ENCODE measurements at places on chromosomes 5 and 9.

DNA sequence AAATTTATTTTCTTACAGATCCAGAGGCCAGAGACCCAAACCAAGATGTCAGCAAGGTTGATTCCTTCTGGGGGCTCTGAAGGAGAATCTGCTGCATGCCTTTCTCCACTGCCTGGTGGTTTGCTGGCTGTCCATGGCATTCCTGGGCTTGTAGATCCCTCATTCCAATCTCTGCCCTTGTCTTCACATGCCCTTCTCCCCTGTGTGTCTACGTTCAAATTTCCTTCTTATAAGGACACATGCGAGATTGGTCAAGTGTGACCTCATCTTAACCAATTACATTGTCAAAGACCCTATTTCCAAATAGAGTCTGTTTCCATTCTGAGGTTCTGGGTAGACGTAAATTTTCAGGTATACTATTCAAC lies 84.5 kb upstream of the RAI14 start:
- no peaks in the 10 kb centered on the region for H3K4me1 ChIP-seq
- no peak overlapping the region for H3K27ac ChIP-seq
- no peaks in the 10 kb centered on the region for H3K27me3 ChIP-seq
- H3K4me3 ChIP-seq, result no peak overlapping the region
- no peak for DNase-seq
- no peaks in the 10 kb centered on the region for H3K36me3 ChIP-seq

- H3K36me3 ChIP-seq, result no peaks in the 10 kb centered on the region
- no peak for DNase-seq
- H3K27ac ChIP-seq, result no peak overlapping the region
- no peak overlapping the region for H3K4me3 ChIP-seq
- peaks cover 24% of the 10 kb centered on the region for H3K4me1 ChIP-seq
Observed at GRCh38 chr9:121696930-121697329, 45.5 kb downstream of the DAB2IP start.

DNA sequence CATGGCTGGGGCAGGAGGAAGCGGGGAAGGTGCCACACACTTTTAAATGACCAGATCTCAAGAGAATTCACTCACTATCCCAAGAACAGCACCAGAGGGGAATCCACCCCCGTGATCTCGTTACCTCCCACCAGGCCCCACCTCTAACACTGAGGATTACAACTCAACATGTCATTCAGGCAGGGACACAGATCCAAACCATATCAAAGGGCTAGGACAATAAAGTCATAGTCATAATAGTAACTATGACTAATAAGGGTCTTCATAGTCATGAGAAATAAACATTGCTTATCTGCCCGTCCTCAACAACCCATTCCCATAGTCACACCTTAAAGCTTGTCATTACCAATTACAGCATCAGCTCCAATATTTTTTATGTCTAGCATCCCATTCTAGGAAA lies 65.3 kb upstream of the SMC2 start:
- no peak overlapping the region for H3K27ac ChIP-seq
- peaks cover 2% of the 10 kb centered on the region for H3K27me3 ChIP-seq
- no peak overlapping the region for H3K4me3 ChIP-seq

GRCh38 chr9:126991183-126991582 lies 76.6 kb downstream of the RALGPS1 start:
- DNase-seq, result no peak
- H3K4me1 ChIP-seq, result peaks cover 20% of the 10 kb centered on the region
- no peak overlapping the region for H3K4me3 ChIP-seq

DNA sequence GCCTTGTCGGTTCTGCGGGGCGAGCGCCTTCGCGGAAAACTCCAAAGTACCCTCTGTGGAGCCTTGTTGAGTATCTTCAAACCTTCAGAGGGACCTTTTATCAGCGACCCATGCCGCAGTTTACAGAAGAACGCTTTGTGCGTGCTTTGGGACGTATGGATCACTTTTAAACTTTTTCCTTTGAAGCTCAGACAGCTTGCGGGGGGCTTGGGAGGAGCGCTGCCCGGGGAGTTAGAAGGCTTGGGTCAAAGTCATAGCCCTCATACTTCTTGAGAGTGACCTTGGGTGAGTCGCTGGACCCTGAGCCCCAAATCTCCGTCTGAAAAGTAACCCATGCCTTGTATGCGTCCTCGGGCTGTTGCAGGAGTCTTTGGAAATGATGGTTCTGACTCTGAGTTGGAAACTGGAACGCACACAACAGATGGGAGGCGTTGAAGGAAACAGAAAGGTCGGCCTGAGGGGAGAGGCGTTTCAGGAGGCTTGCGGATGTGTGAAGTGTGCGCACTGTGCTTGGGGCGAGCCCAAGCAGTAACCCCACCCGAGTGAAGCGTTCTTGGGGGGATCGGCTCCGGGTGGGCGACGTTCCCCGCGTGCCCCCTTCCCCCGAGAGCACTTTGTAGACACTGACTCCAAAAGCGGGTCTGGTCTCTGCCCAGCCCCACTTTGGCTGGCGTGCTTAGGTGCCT lies 661 bp upstream of the SLC25A51 start:
- H3K4me1 ChIP-seq, result peaks cover 21% of the 10 kb centered on the region
- H3K27me3 ChIP-seq, result peaks cover 7% of the 10 kb centered on the region
- peak overlapping the region; percentile 64 for H3K4me3 ChIP-seq

DNA sequence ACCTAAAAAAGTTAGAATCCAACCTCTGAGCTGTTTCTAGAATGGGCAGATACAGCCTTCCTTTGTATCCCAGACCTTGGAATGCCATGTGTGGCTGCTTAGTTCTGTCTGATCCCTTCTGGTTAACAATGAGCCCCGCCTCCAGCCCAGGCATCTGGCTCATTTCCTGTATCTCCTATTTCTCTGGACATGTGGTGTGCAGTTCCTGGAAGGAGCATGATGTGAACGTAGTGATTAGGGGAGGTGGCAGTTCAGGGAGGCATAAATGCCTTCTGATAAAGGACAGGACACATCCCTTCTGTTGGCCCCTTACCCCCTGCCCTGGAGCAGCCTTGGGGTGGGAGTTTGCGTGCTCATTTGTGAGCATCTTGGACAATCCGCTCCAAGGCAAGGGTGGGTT lies 243.0 kb downstream of the ZSWIM6 start:
- H3K4me1 ChIP-seq, result no peaks in the 10 kb centered on the region
- DNase-seq, result no peak
- no peaks in the 10 kb centered on the region for H3K27me3 ChIP-seq
- no peak overlapping the region for H3K4me3 ChIP-seq

GRCh38 chr5:103862398-103862797 lies 299.8 kb upstream of the NUDT12 start:
- H3K36me3 ChIP-seq, result no peaks in the 10 kb centered on the region
- H3K4me3 ChIP-seq, result no peak overlapping the region
- no peaks in the 10 kb centered on the region for H3K27me3 ChIP-seq
- no peaks in the 10 kb centered on the region for H3K4me1 ChIP-seq
- DNase-seq, result no peak

DNA sequence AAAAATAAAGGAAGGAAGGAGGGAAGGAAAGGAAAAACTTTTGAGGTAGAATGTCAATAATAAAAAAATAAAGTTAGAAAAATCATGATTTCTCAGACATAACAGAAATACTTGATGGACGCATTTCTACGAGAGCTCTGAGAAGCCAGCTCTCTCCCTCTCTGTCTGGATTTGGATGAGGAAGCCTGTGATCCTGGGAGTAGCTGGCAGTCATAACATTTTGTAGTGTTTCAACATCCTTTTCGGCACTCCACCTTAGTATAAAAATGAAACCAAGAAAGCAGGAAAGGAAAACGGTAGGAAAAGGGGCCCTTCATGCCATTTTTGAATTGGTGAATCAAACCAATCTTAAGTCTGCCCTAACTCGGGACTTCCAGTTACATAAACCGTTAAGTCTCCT lies 321.3 kb downstream of the EPB41L4A start:
- no peak for DNase-seq
- no peaks in the 10 kb centered on the region for H3K27me3 ChIP-seq
- H3K4me1 ChIP-seq, result no peaks in the 10 kb centered on the region

- no peak overlapping the region for H3K4me3 ChIP-seq
- H3K4me1 ChIP-seq, result no peaks in the 10 kb centered on the region
- no peak for DNase-seq
- H3K27me3 ChIP-seq, result no peaks in the 10 kb centered on the region
- H3K27ac ChIP-seq, result no peak overlapping the region
- no peaks in the 10 kb centered on the region for H3K36me3 ChIP-seq
Observed at GRCh38 chr9:106110483-106110882, 416.1 kb downstream of the TMEM38B start.

- no peaks in the 10 kb centered on the region for H3K36me3 ChIP-seq
- no peak overlapping the region for H3K4me3 ChIP-seq
- no peak overlapping the region for H3K27ac ChIP-seq
- DNase-seq, result no peak
- no peaks in the 10 kb centered on the region for H3K27me3 ChIP-seq
- H3K4me1 ChIP-seq, result peaks cover 26% of the 10 kb centered on the region
Observed at GRCh38 chr5:111738118-111738517, 18.9 kb downstream of the NREP start.

GRCh38 chr9:98523231-98523901 lies 185.4 kb downstream of the GABBR2 start:
- H3K36me3 ChIP-seq, result no peaks in the 10 kb centered on the region
- H3K27ac ChIP-seq, result no peak overlapping the region
- no peak for DNase-seq
- H3K4me1 ChIP-seq, result no peaks in the 10 kb centered on the region

GRCh38 chr9:36208521-36209253 lies 18.0 kb downstream of the CLTA start:
- no peaks in the 10 kb centered on the region for H3K4me1 ChIP-seq
- H3K36me3 ChIP-seq, result peaks cover 88% of the 10 kb centered on the region
- H3K27ac ChIP-seq, result no peak overlapping the region
- no peak for DNase-seq
- no peaks in the 10 kb centered on the region for H3K27me3 ChIP-seq

DNA sequence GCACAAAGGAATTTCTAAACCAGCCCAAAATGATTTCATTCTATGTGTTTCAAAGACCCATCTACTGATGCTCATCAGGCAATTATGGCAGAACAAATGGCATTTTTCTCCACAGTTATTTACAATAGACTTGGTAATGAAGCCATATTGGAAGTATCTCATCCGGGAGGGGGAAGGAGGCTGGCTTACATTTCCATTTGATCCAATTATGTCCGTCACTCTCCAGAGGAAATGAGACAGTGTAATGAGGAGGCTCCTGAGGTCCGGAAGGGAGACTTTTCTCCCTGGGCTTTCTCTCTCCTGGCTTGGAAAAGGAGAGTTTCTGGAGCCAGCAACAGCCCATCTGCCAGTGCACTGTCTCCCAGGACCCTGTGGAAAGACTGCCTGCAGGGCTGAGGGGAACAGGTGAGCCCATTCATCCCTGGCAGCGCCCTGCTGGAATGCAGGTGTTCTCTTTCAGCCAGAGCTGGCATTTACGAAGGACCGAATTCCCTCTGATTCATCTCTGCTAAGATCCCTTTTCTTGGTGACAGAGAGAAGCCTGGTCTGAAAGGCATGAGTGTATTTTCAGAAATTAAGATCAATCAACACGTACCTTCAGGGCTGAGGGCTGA lies 54.9 kb upstream of the SAP30L start:
- H3K4me3 ChIP-seq, result no peak overlapping the region
- no peak for DNase-seq
- no peaks in the 10 kb centered on the region for H3K4me1 ChIP-seq
- peaks cover 4% of the 10 kb centered on the region for H3K36me3 ChIP-seq
- H3K27me3 ChIP-seq, result no peaks in the 10 kb centered on the region
- H3K27ac ChIP-seq, result no peak overlapping the region

GRCh38 chr5:57863661-57864060 lies 381.1 kb upstream of the ACTBL2 start:
- H3K27ac ChIP-seq, result no peak overlapping the region
- DNase-seq, result no peak
- no peaks in the 10 kb centered on the region for H3K36me3 ChIP-seq
- no peaks in the 10 kb centered on the region for H3K27me3 ChIP-seq
- no peaks in the 10 kb centered on the region for H3K4me1 ChIP-seq

- H3K4me1 ChIP-seq, result no peaks in the 10 kb centered on the region
- H3K36me3 ChIP-seq, result no peaks in the 10 kb centered on the region
- no peak overlapping the region for H3K4me3 ChIP-seq
- no peak overlapping the region for H3K27ac ChIP-seq
- no peak for DNase-seq
Observed at GRCh38 chr5:163943546-163943945, 438.1 kb downstream of the MAT2B start.

- no peak overlapping the region for H3K27ac ChIP-seq
- no peaks in the 10 kb centered on the region for H3K4me1 ChIP-seq
- H3K36me3 ChIP-seq, result peaks cover 24% of the 10 kb centered on the region
Observed at GRCh38 chr9:93665637-93666438, 89.5 kb downstream of the PHF2 start.

DNA sequence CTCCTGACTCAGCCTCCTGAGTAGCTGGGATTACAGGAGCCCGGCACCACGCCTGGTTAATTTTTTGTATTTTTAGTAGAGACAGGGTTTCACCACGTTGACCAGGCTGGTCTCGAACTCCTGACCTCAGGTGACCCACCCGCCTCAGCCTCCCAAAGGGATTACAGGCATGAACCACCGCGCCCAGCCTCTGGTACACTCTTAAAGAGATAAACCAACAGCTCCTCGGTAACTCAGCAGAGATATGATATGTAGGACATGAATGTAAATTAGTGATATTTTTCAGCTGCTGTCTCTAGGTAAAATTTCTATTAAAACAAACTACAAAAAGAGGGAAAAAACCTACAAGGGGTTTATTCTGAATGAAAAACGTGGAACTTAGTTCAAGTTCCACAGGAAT lies 42.8 kb upstream of the HK3 start:
- DNase-seq, result no peak
- H3K27ac ChIP-seq, result no peak overlapping the region
- no peaks in the 10 kb centered on the region for H3K4me1 ChIP-seq
- no peaks in the 10 kb centered on the region for H3K27me3 ChIP-seq
- H3K4me3 ChIP-seq, result no peak overlapping the region
- H3K36me3 ChIP-seq, result no peaks in the 10 kb centered on the region

- H3K4me1 ChIP-seq, result peaks cover 32% of the 10 kb centered on the region
- H3K27ac ChIP-seq, result no peak overlapping the region
- peak overlapping the region; percentile 48 for H3K4me3 ChIP-seq
- peaks cover 75% of the 10 kb centered on the region for H3K27me3 ChIP-seq
- H3K36me3 ChIP-seq, result no peaks in the 10 kb centered on the region
Observed at GRCh38 chr5:181173420-181174342, 26.3 kb downstream of the OR2V2 start.

- H3K36me3 ChIP-seq, result no peaks in the 10 kb centered on the region
- H3K4me3 ChIP-seq, result no peak overlapping the region
- no peaks in the 10 kb centered on the region for H3K4me1 ChIP-seq
- H3K27me3 ChIP-seq, result no peaks in the 10 kb centered on the region
- H3K27ac ChIP-seq, result no peak overlapping the region
Observed at GRCh38 chr5:18023275-18023674, 389.0 kb downstream of the TAF11L14 start.

GRCh38 chr5:118354797-118355196 lies 633.5 kb downstream of the DTWD2 start:
- H3K4me1 ChIP-seq, result no peaks in the 10 kb centered on the region
- H3K27me3 ChIP-seq, result no peaks in the 10 kb centered on the region
- no peak for DNase-seq

DNA sequence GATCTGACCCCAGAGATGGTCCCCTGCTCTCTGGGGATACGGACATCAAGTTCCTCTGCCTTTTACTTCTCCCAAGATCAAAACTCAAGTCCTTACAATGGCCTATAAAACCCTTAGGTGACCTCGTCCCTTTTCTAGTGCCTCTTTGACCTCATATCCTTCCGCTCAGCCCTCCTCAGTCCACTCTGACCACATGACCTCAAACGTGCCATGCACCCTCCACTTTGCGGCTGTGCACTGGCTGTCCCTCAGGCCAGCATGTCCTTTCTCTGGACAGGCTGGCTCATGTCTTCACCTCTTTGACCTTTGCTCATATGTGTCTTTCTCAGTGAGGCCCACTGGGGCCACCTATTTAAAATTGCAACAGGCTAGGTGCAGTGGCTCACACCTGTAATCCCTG lies 14.7 kb downstream of the TRMO start:
- DNase-seq, result no peak
- no peaks in the 10 kb centered on the region for H3K27me3 ChIP-seq
- H3K4me1 ChIP-seq, result peaks cover 77% of the 10 kb centered on the region
- peaks cover 41% of the 10 kb centered on the region for H3K36me3 ChIP-seq
- peak overlapping the region; percentile 75 for H3K27ac ChIP-seq

- no peak for DNase-seq
- H3K27me3 ChIP-seq, result peaks cover 8% of the 10 kb centered on the region
- no peaks in the 10 kb centered on the region for H3K4me1 ChIP-seq
Observed at GRCh38 chr5:169521366-169521983, 62.1 kb upstream of the SPDL1 start.

All from T-cell (primary cell).